ENCODE measurements at places on chromosomes 4 and X. TPM values are rescaled to one million over a fixed set of nuclear protein-coding genes. Genes with fewer than 3 reads are reported as not detected.

The TMEM31 gene
- total RNA-seq, result not detected

DNA sequence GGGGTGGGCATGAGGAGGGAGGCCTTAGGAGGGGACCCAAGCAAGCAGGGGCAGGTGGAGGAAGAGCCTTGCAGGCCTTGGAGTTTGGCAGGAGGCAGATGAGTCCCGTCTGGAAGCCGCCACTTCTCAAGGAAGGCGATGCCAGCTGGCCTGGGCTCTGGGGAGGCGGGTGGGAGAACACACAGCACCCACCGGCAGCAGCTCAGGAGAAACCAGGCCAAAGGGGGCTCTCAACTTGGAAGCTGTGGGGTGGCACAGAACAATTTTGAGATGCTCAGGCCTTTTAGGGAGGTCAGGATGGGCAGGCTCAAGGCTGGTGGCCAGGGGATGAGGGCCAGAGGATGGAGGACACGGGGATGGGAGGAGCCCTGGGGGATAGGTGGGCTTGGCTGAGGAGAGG, 11.6 kb upstream of the DUSP9 start:
- no peaks in the 10 kb centered on the region for H3K4me1 ChIP-seq
- H3K4me3 ChIP-seq, result no peak overlapping the region
- H3K27me3 ChIP-seq, result no peaks in the 10 kb centered on the region
- H3K27ac ChIP-seq, result no peak overlapping the region
- no peak for DNase-seq

DNA sequence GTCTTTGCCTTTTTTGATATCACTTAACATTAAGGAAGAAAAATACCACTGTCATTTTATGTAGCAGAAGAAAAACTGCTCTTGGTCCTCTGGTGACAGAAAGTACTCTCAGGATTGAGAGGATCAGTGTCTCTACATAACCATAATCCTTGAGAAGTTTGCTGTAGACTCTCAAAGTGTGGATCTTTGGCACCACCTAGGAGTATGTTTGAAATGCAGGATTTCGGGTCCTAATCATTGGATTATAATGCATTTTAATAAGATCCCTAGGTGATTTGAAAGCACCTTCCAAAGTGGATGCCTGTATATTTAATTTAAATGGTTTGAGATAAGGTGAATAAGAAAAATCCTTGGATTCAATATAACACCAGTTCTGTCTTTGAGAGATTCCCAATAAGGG, 23.2 kb downstream of the MOB1B start:
- H3K36me3 ChIP-seq, result no peaks in the 10 kb centered on the region
- DNase-seq, result no peak
- no peaks in the 10 kb centered on the region for H3K27me3 ChIP-seq
- no peaks in the 10 kb centered on the region for H3K4me1 ChIP-seq
- H3K27ac ChIP-seq, result no peak overlapping the region

DNA sequence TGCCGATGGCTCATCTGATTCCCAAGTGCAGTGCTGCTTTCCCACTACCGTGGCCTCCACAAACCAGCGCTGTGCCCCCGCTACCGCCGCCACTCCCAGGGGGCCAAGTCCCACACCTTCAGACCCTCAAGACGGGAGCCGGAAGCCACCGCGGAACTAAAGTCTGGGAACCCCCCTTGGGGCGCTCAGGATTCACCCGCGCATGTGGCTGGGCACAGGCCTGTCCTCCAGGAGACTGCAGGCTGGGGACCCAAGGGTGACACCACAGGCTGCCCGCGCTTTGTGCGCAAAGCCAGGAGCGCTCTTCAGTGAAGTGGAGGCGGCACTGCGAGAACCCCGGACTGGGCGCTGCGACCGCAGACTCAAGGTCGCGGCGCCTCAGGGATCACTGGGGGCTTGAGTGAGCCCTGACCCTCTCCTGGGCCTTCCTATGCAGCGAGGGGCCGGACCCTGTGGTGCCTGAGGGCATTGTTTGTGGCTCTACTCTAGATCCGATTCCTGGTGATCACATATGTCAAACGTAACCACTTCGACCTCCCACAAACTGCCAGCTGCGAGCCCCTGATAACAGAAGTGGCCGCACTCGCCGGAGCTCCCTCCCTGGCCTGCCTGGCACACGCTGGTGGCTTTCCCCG, 20.4 kb upstream of the TBC1D14 start:
- H3K27ac ChIP-seq, result no peak overlapping the region
- no peaks in the 10 kb centered on the region for H3K36me3 ChIP-seq
- no peak for DNase-seq
- H3K4me3 ChIP-seq, result no peak overlapping the region
- H3K27me3 ChIP-seq, result no peaks in the 10 kb centered on the region

DNA sequence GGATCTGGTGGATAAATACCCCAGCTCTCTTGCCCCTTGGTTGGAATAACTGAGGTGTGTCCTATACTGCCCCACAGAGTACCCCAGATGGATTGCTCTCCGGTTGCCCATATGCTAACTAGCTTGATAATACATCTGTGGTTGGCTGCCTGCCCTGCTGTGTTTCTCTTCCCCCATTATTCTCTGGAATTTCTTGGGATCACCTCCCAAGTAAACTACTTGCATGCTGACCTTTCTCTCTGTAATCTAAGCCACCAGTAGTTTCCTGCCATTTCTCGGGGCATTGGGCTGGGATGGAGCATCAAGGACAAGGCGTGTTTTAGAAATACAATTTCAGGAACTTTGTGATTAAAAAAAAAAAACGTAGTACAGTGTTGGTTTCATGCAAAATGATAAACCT, 25.2 kb downstream of the PPP1R2C start:
- no peaks in the 10 kb centered on the region for H3K4me1 ChIP-seq
- H3K4me3 ChIP-seq, result no peak overlapping the region
- H3K36me3 ChIP-seq, result no peaks in the 10 kb centered on the region
- no peak overlapping the region for H3K27ac ChIP-seq

DNA sequence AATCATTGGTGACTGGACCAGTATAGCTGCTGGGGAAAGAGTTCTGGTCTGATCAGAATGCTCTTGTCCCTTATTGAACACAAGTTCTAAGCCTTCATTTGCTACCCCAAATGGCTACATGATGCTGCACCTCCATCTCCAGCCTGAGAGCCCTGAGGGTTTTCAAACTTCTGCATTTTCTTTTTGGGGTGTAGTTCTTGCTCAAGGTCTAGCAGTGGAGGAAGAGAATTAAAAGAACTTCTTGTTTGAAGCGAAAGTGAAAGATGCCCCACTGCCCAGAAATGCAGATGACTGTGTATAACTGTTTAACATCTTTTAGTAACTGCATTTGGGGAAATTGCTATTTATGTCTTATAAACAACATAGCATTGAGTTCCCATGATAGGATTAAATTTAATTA, 38.5 kb downstream of the LAMTOR3 start:
- no peak overlapping the region for H3K4me3 ChIP-seq
- no peaks in the 10 kb centered on the region for H3K27me3 ChIP-seq
- no peaks in the 10 kb centered on the region for H3K36me3 ChIP-seq
- no peak for DNase-seq
- H3K4me1 ChIP-seq, result no peaks in the 10 kb centered on the region
- no peak overlapping the region for H3K27ac ChIP-seq

GRCh38 chr4:8119877-8120276, 38.7 kb downstream of the ABLIM2 start:
- H3K4me3 ChIP-seq, result no peak overlapping the region
- no peaks in the 10 kb centered on the region for H3K27me3 ChIP-seq
- H3K27ac ChIP-seq, result no peak overlapping the region
- H3K4me1 ChIP-seq, result no peaks in the 10 kb centered on the region
- H3K36me3 ChIP-seq, result no peaks in the 10 kb centered on the region
- DNase-seq, result no peak

All from pancreas (tissue), 10 donors.